Stimulated activated CD4-positive, alpha-beta T cell treated with anti-CD3 and anti-CD28 coated beads, Interleukin-15, amount 100 ng/mL, for 1 hour (primary cell): ENCODE measurements at places on chromosomes 16 and 17.

DNA sequence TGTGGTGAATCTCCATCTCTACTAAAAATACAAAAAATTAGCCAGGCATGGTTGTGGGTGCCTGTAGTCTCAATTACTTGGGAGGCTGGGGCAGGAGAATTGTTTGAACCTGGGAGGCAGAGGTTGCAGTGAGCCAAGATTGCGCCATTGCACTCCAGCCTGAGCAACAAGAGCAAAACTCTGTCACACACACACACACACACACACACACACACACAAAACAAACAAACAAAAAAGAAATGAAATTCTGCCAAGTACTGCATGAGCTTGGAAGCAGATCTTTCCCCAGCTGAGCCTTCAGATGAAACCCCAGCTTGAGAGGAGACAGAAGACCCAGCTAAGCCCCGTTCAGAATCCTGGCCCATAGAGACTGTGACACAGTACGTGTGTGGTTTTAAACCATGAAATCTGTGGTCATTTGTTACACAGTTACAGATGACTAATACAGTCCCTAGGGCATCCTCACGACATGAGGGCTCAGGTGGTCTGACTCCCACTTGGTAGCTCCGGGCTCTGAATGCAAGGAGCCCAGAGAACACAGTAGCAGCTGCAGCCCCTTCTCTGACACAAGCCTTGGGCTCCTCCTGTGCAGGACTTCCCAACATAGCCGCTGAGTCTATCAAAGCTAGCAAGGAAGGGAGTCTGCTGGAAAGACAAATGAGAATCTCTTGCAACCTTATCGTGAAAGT lies 132.8 kb downstream of the SEC14L1 start:
- no peak for DNase-seq

DNA sequence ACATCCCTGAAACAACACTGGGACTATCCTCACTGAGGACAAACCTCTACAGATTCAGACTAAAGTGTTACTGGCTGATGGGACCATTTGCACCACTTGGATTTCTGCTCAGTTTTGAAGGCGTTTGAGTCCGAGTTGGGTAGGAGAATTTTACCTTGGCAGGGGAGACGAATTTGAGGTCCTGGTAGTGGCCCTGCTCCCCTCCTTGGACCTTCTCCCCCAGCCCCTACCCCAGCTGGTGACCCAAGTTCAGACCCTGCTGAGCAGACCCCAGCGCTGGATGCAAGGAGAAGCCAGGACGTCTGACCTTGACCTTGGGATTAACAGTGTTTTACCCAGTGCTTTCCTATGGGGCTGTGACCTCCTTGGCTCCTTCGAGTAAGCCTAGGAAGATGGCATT lies 13.6 kb downstream of the CACNG5 start:
- DNase-seq = no peak

DNA sequence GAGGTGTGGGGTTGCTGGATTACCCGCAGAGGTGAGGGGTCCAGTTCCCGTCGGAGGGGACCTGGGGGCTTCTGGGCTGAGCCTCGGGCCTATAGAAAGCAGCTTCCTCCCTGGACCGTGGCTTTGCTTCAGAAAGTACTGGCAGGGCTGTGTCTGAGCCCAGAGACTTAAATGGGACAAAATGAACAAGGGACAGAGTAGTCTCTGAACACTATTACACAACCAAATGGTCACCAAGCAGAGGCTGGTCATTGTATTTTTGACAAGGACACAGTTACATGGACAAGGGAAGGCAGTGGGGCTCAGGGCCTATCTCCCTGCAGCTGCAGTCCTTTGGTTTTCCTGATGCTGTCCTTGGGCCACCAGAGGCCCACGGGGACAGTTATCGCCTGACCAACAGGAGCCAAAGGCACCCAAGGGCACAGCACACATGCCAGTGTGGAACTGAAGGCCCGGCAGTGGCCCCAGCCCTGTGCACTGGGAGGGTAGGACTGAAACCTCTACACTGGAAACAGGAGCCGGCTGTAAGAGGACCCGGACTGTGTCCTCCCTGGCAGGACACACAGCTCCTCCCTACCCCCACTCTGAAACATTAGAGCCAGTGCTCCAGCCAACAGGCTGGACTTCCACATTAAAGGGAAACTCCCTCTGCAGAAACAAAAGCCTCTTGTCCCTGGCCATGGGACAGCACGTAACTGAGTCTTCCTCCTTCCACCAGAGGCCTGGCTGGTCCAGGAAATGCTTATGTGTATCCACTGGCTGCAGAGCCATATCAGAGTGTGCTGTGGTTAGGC lies 26.0 kb upstream of the ERN1 start:
- DNase-seq = no peak

DNA sequence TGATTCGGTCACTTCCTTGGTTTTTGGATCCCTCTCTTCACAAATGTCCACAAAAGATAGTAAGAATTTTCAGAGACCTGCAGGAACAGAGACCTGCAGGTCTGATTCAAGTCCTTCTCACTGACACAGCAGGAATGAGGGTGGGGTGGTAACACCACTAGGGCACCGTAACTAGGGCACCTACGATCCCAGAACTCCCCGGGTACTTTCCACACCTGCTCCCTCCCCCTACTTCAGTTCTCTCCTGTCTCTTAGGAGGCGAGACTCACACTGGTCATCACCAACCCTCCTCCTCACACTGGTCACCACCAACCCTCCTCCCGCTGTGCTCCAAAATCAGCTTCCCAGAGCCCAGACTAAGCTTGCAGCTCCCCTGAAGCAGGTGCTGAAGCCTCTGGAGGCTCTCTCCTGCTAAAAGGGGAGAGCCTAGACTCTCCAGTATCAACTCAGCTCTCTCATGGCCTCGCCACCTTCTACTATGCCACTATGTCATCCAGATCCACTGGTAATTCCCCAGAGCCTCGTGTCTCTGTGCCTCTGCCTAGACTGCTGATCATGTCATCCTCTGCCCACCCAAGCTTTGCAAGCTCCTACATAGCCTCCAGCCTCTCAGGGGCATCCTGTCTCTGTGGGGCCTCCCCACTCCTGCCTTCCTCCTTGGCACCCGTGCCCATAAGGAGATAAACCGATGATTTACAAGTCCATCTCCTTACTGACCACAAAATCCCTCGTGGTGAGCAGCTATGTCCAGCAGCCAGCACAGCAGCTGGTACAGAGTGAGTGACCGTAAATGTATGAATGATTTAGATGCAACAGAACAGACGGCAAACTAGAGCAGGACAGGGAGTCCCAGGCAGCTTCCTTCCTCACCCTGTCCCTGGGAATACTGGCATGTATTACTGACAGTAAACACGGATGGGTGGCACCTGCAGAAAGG lies 63.4 kb upstream of the GSG1L start:
- DNase-seq = no peak

- peak; percentile 52 for DNase-seq
Measured at GRCh38 chr16:56191156-56191815, at the start of gene GNAO1. Gene GNAO1, plus strand, starts transcription at chr16:56191489. Its CDS starts 747 bp downstream, at chr16:56192236.

GRCh38 chr17:10623737-10624338 lies 33.3 kb downstream of the MYH3 start:
- DNase-seq = no peak
